ENCODE measurements at places on chromosomes 5 and 9.

DNA sequence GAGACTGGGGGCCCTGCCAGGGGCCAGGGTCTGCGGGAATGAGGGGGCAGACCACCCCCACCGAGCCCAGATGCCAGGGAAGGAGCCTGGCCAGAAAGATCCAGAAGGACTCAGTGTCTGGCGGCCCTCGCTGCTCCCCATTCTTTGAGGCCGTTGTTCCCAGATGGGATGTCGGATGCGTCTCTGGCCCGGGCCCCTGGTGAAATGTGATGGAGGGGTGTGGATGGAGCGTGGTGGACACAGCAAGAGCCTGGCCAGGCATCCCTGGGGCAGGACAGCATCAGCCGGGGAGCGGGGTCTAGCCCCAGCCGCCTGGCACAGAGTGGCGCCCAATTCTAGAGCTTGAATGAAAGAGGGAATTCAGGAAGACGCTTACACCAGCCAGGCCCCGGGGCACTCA, 46.2 kb upstream of the NKD2 start:
- no peak for DNase-seq

DNA sequence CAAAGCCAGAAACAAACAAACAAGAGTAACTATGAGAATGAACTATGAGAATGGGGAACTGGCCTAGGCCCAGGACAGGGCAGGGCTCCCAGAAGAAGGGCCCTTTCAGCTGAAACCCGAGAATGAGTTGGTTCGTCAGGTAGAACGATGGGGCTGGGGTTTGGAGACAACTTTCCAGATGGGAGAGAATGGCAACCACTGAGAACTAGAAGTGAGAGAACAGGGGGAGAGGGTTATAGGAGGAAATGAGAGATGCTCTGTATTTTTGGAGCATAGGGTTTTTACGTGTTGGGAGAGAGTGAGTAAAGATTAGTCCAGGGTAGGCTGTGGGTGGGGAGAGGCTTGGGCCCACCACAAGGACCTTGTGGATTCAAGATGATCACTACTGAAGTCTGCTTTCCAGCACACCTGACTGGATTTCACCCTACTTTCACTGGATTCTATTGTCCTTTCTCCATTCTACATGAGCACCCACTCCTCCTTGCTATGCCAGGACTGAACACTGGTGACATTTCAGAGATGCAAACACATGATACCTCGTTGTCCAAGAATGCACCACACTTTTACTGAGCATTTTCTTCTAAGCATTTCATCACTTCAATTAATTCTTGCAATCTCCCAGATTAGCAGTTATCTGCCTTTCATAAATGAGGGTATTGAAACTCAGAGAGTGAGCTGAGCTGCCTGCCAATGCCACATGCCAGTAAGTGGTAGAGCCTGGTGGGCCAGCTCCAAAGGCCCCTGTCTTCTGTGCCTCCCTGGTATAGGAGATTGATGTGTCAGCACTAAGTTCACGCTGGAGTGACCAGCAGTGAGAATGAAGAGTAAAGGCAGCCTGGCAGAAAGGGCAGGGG, 3.2 kb upstream of the TMEM268 start:
- DNase-seq = no peak

GRCh38 chr5:116696366-116696765, 121.7 kb upstream of the SEMA6A start:
- no peak for DNase-seq

GRCh38 chr5:119340597-119341218, 15.1 kb upstream of the TNFAIP8 start:
- peak; percentile 47 for DNase-seq

- DNase-seq = no peak
These were observed 65.7 kb upstream of the RORB start for GRCh38 chr9:74431467-74431866.

- no peak for DNase-seq
These were observed 49.2 kb upstream of the MINAR2 start for GRCh38 chr5:129698661-129699060.

GRCh38 chr5:14715481-14715880, 51.0 kb downstream of the OTULIN start:
- DNase-seq = no peak

GRCh38 chr9:123697686-123698085, 232.2 kb downstream of the DENND1A start:
- no peak for DNase-seq

DNA sequence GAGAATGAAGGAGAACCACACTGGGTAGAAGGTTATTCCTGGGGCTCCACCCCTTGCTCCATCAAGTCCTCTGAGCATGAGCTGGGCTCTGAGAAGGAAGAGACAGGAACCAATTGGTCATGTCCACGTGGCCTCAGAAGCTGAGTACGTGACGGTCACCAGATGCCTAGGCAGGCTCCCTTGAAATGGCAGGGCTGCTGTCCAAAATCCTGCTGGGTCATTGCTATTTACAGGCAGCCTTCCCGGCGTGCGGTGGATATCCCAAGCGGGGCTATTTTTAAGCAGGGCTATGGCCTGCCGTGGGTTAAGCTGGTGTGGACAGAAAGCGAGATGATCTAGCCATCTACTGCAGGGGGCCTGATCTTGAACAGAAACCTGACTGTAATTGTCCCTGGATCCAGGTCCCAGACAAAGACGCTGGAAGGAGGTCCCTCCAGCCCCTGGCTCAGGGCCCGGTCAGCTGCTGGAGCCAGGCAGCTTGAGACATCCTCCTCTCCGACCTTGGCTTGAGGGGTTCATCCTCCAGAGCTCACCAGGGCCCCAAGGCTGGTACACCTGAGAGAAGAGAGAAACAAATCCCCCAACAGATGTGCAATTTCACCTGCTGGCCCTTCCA, 550 bp upstream of the CKMT2 start:
- DNase-seq = no peak

DNA sequence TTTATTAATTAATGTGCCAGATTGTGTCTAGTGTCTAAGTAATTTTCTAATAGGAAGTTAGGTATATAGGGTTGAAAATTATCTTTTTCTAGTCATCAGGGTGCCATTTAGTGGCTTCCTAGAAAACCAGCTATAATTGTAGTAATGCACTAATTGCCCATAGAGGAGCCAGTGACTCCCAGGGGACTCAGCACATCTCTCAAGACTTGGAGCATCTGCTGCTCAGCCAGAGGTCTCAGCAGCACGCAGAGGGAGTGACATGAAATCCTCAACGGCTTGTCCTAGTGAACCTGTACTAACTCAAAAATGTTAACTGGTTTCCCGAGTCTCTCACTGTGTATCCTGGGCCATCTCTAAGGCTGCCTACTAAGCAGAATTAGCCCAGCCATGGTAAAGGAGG, 78.2 kb upstream of the MAN2A1 start:
- no peak for DNase-seq
